Right kidney (tissue), 9 donors: ENCODE measurements at places on chromosomes 12 and 14.

- DNase-seq: peak; percentile 7
These were observed 588.2 kb downstream of the NRXN3 start for GRCh38 chr14:78758333-78758732.

- DNase-seq: peak; percentile 55
These were observed 2.3 kb downstream of the PTMS start for GRCh38 chr12:6768437-6768914.

- DNase-seq: no peak
These were observed 331.9 kb downstream of the BTG1 start for GRCh38 chr12:91813701-91814100.

DNA sequence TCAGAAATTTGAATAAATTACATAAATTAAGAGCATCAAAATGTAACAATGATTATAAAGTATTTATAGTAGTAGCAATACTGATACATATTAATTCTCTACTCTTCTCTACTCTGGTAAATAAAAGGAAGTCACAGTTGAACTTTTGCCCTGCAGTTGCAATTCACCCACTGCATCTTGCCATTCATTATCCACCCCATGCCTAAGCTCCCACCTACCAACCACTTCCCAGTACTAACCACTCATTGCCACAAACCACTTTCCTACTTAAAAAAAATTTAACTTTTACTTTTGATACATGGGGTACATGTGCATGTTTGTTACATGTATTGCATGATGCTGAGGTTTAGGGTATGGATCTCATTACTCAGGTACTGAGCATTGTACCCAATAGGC lies 174.0 kb downstream of the RASSF9 start:
- no peak for DNase-seq

DNA sequence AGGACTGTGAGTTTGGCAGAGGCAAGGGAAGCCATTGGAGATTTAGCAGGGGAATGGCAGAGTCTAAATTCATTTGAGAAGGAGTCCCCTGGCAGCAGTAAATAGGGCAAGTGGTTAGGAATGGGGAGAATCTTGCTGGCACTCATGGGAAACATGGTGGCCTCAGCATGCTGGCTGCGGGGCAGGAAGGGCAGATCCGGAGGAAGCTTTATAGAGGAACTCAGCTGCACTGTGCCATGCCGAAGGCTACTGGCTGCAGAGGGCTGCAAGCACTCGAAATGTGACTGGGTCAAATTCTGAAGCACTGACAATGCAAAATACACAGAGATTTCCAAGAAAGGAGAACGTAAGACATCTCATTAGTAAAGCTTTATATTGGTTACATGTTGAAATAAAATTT lies 23.9 kb downstream of the CCNK start:
- no peak for DNase-seq

DNA sequence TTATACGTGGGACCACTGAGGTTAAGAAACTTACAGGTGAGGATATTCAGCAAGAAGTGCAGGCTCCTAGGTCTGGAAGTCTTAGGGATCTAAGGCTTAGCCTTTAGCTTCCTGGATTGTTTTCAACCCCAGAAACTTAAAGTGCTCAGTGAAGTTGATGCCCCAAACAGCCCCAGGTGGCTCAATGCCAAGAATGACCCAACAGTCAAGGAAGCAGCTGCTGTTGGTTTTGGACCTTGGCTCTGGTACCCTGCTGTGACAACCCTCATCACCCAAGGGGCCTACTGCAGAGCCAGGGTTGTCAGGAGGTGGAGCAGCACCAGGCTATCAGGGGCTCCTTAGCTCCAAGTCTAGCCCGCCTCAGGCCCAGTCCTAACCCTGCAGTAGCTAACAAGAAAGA lies 36.8 kb downstream of the VDR start:
- no peak for DNase-seq

DNA sequence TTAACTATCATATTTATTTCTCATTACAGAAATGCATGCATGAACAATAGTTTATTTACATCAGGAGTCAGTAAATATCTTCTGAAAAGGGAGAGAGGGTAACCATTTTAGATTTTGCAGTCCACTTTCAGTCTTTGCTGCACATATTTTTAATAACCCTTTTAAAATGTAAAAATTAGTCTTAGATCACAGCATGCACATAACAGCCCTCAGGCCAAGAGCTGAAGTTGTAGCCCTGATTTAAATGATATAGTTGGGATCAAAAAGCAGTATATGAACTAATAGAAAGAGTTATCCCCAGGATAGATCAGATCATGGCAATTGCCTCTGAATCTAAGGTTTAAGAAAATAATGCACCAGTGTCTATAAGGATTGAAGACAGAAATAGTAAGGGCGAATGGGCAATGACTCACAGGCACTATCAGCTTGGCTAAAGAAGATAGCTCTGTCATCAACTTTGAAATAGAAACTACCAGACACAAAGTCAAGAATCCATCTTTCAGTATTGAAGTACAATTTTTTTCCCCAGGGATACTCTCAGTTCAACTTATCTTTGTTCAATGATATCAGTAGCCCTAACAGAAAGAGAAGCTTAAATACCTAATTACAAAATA lies 13.1 kb upstream of the CLEC7A start:
- no peak for DNase-seq

GRCh38 chr14:85921241-85921640 lies 391.3 kb downstream of the FLRT2 start:
- no peak for DNase-seq

DNA sequence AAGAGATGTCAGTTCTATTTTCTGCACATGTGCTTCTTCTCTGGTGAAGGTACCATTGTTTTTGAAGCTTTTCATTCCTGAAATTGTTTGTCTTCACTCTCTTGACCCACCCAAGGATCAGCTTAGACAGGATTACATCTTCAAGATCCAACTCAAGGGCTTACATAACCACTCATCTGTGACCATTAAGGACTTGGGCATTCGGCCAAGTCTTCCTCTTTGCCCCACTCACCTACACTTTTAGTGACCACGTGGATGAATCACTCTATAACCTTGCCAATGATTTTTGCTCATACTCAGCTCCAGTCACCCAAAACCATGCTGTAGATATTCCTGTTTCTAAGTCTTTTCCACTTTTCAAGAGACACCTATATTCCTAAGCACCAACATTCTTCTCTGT lies 36.5 kb upstream of the SSTR1 start:
- no peak for DNase-seq

- DNase-seq: peak; percentile 18
These were observed 22.8 kb upstream of the GARIN2 start for GRCh38 chr14:67166450-67166853.

DNA sequence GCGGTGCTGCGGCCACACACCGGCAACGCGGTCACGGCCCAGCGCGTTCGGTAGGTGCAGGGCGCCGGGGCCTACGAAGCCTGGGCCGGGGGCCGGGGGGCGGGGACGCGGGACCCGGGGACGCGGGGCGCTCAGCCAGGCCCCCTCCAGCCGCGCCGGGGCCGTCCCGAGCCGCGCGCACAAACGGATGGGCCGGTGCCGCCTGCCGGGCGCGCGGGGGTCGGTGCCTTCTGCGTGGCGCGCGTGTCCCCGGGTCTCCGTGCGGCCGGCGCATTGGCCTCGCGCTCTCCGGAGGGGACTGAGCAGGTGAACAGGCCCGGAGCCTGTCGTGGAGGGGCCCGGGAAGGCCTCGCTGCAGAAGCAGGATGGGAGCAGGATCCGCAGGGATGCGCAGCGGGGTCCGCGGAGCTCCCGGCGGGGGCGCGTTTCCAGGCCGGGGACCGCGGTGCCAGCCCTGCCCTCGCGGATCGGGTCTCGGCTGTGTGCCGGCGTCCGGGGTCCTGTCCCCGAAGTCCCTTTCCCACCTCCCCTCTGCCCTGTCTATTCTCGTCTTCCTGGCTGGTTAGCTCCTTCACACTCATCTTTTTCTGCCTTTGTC lies 421 bp downstream of the GLT1D1 start:
- DNase-seq: peak; percentile 74

- peak; percentile 11 for DNase-seq
These were observed 14.2 kb upstream of the TXNRD1 start for GRCh38 chr12:104201238-104202001.

DNA sequence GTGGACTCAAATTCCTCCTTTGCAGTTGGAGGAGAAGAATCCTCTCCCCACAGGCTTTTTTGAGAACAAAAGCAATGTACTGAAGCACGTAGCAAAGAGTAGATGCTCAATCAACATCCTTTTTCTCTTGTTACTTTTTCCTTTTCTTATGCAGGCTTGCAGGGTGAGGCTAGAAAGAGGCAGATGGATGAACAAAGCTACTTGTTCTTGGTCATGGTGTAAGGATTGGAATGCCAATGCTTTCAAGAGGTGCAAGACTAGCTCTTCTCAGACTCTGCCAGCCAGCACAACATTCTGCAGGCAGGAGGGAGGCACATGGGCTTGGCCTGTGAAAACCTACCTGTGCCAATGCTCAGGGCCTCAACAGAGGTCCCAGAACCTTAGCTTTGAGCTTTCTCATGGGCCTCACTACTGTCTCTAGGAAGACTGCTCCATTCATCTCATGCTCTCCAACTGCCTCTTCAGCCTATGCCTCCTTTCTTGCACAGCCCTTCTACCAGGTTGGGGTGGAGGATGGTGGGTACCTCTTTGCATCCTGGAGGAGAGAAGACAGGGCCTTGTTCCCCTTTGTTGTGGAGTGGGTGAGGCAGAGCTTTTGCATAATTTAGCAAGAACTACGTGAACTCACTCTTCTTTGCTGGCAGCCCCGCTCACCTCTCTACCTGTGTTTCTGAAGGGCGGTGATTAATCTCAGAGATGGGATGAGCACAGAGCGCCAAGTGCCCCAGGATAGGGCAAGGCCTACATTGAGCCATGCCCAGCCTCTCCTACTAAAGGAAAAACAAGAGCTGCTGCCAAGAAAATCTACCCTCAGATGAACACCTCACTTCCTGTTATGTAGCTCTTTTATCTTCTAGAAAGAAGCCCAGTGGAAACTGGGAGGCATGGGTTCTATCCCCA lies 1119.7 kb downstream of the VRK1 start:
- DNase-seq: no peak

GRCh38 chr12:1217191-1217949 lies 226.3 kb downstream of the ERC1 start:
- peak; percentile 35 for DNase-seq

GRCh38 chr12:77060883-77061240 lies 4.5 kb downstream of the E2F7 start:
- no peak for DNase-seq

GRCh38 chr12:74365178-74365964 lies 172.3 kb upstream of the ATXN7L3B start:
- DNase-seq: no peak

- DNase-seq: no peak
These were observed 18.8 kb downstream of the RPH3A start for GRCh38 chr12:112810235-112810917.

DNA sequence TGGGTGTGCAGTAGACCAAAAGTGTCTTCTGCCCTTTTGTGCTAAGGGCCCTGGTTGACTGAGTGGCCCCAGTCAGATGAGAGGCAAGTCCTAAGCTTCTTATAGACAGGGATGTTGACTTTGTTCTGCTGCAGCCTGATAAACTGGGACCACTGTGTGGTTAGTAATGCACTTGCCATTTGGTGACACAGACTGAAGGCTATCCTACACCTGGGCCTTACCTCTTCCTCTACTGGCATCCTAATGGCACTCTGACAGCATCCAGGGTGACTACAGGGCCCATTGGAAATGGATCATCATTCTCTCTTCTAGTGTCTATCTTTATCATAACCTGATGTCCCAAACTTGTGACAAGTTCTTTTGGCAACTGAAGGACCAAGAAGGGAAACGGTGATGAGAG lies 3.3 kb downstream of the SDR39U1 start:
- no peak for DNase-seq

DNA sequence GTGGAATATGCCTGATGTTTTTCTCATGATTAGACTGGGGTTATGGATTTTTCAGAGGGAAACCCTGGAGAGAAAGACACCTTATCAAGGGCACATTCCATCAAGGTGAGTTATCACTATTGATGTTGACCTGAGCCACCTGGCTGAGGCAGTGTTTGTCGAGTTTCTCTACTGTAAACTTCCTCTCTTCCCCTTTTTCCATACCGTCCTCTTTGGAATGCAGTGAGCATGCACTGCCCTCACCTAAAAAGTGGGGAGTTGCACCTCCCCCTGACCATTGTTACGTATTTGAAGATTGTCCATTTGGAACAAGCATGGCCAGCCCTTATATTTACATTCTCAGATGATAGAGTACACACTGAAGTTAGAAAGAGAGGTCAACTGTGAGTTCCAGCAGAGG lies 53.9 kb upstream of the PWP1 start:
- no peak for DNase-seq

GRCh38 chr12:110006115-110006514 lies 6.9 kb downstream of the ANKRD13A start:
- DNase-seq: no peak

- peak; percentile 39 for DNase-seq
These were observed 48.6 kb upstream of the TMEM233 start for GRCh38 chr12:119544765-119545625.

DNA sequence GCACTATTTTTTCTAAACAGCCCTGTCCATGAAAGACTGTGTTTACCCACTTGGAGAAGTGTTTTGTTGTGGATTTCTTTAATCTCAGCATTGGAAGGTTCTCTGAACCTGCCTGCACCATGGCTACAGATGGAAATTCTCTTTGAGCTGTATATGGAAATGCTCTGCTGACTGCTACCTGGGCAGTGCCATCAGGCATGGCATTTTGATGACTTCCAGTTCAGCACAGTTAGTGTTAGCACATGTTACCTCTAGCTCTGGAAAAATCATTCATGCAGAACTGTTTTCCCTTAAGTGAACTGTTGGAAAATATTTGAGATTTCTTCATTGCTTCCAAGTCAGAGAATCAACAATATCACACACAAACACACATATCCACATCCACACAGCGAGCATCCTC lies 52.6 kb upstream of the RIC8B start:
- DNase-seq: no peak

DNA sequence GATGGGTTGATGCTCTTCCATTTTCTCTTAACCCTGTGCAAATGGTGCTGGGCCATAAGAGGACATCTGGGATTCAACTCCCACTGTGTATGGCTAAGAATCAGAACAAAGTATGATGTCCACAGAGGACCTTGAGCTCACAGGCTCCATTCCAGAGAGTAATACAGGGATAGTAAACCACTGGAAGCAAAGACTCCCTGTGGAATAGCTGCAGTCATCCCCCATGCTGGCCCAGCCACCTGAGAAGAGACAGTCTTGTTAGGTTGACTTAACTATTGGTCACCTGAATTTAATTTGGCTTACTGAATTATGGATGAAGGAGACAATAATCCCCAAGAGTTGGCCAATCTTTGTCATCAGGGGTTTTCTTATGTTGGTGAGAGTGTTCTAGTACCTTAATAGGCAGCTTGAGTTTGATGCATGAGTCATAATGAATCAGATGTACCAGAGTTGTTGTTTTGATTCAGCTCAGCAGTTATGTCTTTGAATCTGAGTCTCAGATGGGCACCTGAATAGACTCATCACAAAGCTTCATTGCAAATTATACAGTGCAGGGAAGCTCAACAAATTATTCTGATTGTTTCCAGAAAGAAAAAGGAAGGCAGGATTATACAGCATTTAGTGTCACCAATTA lies 122.7 kb downstream of the SSPN start:
- DNase-seq: no peak

DNA sequence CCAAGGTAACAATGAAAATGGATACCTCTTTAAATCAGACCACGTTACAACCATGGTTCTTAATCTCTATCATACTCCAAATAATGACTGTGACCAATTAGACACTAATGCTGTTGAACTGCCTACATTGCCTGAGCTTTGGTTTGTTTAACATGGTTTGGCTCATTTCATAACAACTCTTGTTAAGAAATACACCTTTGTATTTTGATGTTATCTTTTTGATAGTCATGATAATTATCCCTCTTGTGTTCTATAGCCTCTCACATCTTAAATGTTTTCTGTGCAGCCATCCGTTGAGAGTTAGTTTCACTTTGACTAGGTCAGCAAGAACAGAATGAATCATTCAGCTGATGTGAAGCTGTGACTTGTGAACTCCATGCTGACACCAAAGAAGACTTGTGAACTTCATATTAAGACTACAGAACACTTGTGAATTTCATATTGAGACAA lies 75.5 kb upstream of the RERGL start:
- peak; percentile 16 for DNase-seq
